Upper lobe of left lung (tissue), 6 donors: ENCODE measurements at places on chromosomes 4 and X. TPM values are rescaled to one million over a fixed set of nuclear protein-coding genes. Genes with fewer than 3 reads are reported as not detected.

PTCHD1 gene
- 2.2 TPM for total RNA-seq

ASB9 gene
- total RNA-seq, result 3.7 TPM

CXCL3 gene
- total RNA-seq, result 14.9 TPM

DNA sequence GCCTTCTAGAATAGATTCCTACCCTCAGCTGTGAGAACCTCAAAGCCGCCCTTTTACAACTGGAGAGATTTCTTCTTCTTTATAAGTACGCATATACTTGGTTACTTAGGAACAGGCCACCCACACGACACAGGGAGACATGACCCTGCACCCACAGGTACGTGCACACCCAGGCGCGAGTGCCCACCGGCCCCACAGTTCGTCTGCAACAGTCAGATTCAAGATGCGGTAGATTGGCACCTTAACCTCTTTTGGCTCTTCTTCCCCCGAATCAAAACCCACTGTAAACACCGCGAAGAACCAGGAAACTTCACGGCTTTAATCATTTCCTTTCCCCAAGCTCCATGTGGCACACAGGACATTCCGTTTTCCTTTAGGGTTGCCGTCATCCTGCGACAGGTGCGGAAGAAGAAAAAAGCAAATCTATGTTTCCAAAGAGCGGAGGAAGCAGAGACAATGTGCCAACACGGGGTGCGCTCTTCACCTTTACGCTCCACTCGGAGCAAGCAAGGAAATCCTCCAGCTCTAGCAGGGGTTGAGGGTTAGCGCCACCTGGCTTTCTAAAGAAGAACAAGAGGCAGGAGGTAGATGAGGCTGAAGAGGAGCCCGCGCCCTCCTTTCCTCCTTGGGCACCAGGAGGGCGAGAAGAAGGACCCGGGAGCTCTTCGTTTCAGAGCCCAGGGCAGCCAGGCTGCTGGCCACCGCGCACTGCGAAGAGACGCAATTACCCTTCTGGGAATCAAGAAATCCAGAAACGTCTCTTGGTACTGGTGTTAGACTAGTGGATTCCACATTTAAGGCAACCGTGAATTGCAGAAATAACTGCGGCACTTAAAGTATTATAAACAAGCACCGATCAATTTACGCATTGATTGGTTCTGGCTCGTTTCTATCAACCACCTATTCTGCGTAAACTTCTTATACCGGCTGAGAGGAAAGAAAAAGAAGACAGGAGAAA is 35.7 kb downstream of the HAND2 start:
- DNase-seq, result peak; percentile 69

GRCh38 chrX:154436983-154437752 is at the start of gene GDI1:
GDI1 (plus strand) TSS chrX:154437154; CDS start chrX:154437255, 101 bp downstream.
- peak; percentile 94 for DNase-seq

- DNase-seq, result no peak
Measured at GRCh38 chrX:36973575-36973974, 34.6 kb upstream of the FAM47C start.

DNA sequence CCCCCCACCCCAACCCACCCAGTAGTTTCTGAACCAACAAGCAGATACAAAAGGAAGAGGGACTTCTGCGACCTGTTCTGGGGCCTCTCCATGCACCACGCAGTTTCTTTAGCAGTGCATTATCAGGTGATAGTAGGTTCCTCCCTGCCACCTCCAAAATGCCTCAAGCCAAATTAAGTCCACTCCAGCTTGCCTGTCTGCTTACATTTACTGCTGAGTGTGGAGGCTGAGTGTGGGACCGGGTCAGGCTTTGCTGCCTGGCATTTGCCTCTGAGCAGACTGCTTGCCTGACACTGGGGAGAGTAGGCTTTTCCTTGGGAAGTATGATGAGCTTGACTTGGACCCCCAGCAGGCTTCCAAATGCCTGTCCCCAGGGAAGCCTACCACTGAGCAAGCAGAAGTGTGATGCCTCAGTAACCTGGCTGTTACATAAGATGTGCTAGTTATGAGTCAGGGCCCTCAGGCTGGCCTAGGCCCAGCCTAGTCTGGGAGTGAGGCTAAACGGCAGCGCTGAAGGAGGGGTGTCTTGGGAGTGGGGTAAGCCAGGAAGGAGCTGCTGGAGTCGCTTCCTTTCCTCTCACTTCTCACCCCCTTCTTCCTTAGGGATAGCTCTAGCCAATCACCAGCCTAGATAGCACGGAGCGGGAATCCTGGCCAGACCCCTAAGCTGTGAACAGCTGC is 9.0 kb downstream of the TSC22D3 start:
- DNase-seq, result no peak

DNA sequence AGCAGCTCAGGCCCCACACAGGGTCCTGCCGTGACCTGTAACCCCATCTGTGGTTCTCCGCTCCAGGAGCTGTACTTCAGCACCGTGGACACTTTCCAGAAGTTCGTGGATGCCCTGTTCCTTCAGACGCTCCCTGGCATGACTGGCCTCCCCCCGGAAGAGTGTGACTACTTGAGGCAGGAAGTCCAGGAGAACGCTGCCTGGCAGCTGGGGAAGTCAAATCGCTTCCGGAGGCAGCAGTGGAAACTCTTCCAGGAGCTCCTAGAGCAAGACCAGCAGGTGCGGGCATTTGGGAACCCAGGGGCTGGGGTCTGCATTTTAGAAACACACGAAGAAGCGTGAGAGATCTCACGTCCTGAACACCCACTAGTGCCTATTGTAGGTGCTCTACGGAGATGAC is 72.5 kb downstream of the EVC start:
- DNase-seq, result no peak

DNA sequence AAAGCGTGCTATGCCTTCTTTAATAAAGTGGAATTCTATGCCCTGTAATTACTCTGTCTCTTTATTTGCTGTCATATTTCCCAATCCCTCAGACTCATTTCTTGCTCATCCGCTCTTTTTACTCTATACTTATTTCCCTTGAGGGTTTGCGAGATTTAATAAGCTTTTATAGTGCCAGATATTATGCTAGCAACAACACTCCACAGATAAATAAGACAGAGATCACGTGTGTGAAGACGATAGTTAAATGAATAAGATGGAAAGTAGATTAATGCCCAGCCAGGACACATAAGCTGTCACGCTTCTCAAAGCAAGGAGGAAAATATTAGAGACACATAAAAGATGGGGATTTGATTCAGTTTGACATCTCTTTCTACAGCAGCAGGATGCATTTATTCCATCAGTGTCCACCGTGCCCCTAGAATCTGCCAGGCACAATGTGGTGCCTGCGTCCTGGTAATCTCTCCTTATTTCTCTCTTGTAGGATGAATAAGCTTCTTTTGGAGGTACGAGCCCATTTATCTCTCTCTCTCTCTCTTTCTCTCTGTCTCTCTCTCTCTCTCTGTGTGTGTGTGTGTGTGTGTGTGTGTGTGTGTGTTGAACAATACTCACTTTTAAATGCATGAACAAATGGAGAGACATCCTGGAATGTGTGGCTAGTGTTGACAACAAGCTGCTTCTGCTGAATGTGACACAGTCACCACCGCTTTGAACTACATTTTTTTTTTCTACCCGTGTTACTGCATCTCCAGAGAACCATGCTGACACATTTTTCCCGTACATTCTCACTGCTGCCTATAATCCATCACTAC is 48.2 kb downstream of the TMEM156 start:
- no peak for DNase-seq

GRCh38 chr4:52244103-52244775 is 193.1 kb downstream of the SPATA18 start:
- DNase-seq, result no peak

DNA sequence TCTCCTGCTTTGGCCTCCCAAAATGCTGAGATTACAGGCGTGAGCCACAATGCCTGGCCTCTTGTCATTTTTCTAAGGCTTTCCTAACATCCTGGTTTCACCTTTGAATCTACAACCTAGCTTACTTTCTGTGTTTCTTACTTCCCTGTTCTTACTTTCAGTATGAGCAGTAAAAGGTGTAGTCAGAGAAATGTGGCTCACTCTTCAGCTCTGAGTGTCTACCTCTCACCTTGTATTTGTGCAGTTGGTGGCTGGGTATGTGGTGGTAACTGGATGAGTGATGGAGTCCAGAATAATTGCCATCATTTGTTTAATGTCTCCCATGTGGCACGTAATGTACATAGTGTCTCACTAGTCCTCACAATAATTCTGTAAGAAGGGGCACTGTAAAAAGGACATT is 19.1 kb upstream of the CXCL11 start:
- DNase-seq, result no peak

DNA sequence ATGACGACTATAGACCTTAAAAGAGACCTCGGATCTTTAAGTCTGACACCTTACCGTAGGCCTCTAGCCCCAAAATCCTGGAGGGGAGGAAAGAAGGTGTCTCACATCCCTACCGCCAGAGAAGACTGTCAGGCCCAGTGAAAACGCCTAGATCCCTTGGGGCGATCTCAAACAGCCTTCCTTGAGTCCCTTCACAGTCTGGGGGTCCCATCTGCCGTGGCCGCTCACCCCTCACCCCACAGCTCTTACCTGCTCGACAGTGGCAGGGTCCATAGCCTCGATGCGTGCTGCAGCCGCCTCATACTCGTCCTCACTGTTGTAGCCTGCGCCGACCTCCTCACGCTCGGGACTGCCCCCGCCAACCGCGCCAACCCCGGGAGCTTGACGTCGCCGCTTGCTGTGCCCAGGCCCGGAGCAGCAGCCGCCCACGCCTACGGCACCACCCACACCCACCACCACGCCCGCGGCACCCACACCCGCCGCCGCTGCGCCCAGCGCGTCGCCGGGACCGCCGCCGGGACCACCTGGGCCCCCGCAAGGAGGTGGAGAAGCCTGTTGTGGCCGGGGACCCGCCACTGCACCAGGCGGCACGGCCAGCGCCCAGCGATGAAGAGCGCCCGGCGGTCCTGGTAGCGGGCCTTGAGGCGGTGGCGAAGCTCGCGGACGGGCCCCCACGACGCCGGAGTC is 536 bp downstream of the OTUD5 start:
- no peak for DNase-seq

DNA sequence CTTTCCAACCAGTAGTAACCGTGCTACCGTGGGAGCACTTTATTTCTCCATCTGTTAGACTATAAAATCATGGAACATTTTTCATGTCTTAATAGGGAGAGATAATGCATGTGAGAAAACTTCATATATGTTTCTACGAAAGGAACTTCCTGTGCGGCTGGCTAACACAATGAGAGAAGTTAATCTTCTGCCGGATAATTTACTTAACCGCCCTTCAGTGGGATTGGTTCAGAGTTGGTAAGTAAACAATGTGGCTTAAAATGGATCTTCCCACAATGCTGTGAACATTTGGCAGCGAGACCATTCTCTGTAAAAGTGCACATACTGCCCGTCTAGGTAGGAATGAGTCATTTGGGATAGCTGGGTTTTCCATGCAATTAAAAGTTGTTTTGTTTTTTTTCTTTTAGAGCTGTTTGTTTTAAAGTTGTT is 29.6 kb downstream of the PDK3 start:
- peak; percentile 30 for DNase-seq

- no peak for DNase-seq
Measured at GRCh38 chr4:52982255-52982945, 120.3 kb downstream of the RASL11B start.

GRCh38 chr4:139007640-139008039 is 7.9 kb upstream of the NOCT start:
- DNase-seq, result no peak

DNA sequence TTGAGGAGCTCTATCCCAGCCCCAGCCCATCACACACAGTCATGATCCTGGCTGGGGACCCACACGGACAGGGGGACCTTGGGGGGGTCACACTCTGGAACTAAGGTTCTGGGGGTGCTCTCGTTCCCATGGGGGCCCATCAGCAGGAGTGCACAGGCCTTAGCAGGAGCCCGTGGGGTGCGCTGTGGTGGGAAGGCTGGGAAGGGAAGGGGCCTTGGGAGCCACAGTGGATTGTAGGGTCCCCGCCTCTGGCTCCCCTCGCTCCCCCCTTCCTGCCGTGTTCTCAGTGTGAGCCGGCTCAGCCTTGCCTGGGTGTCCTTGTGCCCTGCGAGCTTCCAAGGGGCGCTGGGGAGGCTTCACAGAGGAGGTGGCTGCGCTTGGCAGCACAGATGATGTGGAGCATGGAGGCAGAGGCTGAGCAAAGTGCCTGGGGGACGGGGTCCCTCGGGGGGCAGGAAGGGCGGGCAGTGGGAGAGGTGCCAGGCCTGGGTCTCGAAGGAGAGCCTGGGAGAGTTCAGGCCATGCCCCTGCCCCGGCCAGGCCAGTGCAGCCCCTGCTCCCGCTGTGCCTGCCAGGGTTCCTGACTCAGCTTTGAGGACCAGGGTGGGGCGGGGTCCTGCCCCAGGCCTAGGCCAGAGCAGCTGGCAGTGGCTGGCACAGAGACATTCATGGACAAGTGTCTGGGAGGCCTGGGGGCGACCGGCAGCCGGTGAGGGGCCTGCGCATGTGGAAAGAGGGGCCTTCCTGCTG is 5.5 kb upstream of the HGFAC start:
- DNase-seq, result peak; percentile 85

DNA sequence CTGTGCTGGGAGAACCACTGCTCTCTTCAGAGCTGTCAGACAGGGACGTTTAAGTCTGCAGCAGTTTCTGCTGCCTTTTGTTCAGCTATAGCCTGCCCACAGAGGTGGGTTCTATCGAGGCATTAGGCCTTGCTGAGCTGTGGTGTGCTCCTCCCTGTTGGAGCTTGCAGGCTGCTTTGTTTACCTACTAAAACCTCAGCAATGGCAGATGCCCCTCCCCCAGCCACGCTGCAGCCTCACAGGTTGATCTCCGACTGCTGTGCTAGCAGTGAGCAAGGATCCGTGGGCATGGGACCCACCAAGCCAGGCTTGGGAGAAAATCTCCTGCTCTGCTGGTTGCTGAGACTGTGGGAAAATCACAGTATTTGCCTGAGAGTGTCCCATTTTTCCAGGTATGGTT is 133.8 kb upstream of the UBQLN2 start:
- DNase-seq, result no peak
